Myometrial cell (primary cell): ENCODE measurements at places on chromosomes 3 and 15. TPM values are rescaled to one million over a fixed set of nuclear protein-coding genes. Genes with fewer than 3 reads are reported as not detected.

CACNA1D gene
- not detected in 2 replicates for total RNA-seq

SSUH2 gene
- not detected in 2 replicates for total RNA-seq

LRRC15 gene
- total RNA-seq: under 0.01 TPM in 1 of 2 replicates, not detected in the other

EFCAB12 gene
- 0.35 TPM in 1 of 2 replicates, not detected in the other for total RNA-seq

NPHP3 gene
- 16.4 and 22.2 TPM in 2 replicates for total RNA-seq

GLDN gene
- total RNA-seq: 0.29 and 0.53 TPM in 2 replicates

CPB1 gene
- total RNA-seq: not detected in 2 replicates

ROPN1 gene
- total RNA-seq: 0.18 TPM in 1 of 2 replicates, not detected in the other

MITF gene
- total RNA-seq: 25.4 and 26.1 TPM in 2 replicates

RNF7 gene
- total RNA-seq: 109 and 140 TPM in 2 replicates

CNTN3 gene
- 0.58 and 0.71 TPM in 2 replicates for total RNA-seq

KLHL24 gene
- total RNA-seq: 16.7 and 32.8 TPM in 2 replicates

PTPRG gene
- 15.6 and 16.3 TPM in 2 replicates for total RNA-seq

LRRK1 gene
- 5.7 and 10.7 TPM in 2 replicates for total RNA-seq

A4GNT gene
- not detected in 2 replicates for total RNA-seq

HTR3E gene
- not detected in 2 replicates for total RNA-seq

SYNPR gene
- total RNA-seq: not detected in 2 replicates

SGO1 gene
- total RNA-seq: 6.6 and 7.6 TPM in 2 replicates

MCF2L2 gene
- total RNA-seq: 0.29 and 0.71 TPM in 2 replicates
